ENCODE measurements at places on chromosomes 3 and 15.

DNA sequence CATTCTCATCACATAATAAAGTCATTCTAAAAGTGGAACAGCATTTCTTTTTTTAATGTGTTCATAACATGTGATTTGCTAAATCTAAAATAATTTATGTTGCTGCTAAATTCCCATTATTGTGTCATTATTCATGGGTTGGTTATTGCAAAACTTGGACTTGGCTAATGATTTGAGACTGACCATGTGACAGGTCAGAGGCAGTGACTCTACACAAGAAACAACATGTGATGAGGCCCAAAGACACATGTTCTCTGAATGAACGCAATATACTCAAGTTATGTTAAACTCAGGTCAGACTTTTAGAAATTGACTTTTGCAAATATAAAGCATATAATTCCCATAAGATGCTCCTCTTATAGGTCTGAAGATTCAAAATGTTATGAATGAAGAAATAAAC lies 566.1 kb downstream of the TBL1XR1 start:
- no peak for DNase-seq

GRCh38 chr3:155254445-155254844 lies 39.0 kb downstream of the STRIT1 start:
- DNase-seq, result no peak

DNA sequence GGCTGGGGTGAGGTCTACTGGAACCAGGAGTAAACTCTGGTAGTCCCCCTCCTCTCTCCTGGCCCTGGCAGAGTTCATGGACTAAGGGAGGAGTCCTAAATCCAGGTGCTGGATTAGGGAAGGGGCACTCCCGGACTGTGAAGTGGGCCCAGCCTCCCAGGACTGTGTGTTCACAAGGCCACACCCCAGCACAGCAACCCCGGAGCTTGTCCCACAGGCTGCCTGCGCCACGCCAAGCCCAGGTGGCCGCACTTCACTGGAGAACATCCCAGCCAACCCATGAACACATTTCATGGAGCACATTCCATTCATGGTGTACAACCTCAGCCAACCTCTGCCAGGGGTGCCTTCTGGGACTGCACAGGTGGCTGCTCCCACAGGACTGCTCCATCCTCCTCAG lies 8.2 kb downstream of the ARPIN start:
- DNase-seq, result no peak

- DNase-seq, result no peak
Measured at GRCh38 chr3:14491396-14492190, 48.5 kb downstream of the GRIP2 start.

DNA sequence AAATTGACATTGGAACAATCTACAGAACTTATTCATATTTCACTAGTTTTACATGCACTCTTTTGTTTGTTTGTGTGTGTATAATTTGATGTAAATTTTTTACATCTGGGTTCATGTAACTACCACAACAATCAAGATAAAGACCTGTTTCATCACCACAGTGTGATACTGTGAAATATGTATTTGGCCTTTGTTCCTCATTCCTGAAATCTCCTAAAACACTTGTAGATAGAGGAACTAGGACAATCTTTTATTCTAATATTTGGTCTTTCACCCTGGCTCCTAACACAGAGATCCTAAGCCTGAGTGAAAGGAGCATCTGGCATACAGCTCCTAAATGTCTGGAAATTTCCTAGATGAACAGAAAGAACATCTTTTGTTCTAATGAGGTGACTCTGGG lies 155.0 kb upstream of the GPR149 start:
- no peak for DNase-seq

DNA sequence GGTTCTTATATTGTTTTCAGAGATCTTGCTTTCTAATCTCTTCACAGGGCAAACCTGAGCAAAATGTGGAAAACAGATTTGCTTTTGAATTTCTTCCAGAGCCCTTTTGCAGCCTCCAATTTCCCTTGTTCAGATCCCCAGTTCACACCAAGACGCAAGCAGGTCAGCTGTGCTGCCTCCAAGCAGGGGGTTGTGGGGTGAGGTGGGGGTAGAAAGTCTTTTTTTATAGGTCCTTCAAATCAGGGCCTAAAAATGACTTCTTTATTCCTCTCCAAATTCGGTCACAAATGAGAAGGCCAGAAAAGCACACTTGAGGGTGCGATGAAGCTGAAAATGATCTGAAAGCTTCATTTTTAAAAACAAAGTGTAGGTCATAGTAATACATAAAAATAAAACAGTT lies 26.3 kb upstream of the AVEN start:
- DNase-seq, result no peak

DNA sequence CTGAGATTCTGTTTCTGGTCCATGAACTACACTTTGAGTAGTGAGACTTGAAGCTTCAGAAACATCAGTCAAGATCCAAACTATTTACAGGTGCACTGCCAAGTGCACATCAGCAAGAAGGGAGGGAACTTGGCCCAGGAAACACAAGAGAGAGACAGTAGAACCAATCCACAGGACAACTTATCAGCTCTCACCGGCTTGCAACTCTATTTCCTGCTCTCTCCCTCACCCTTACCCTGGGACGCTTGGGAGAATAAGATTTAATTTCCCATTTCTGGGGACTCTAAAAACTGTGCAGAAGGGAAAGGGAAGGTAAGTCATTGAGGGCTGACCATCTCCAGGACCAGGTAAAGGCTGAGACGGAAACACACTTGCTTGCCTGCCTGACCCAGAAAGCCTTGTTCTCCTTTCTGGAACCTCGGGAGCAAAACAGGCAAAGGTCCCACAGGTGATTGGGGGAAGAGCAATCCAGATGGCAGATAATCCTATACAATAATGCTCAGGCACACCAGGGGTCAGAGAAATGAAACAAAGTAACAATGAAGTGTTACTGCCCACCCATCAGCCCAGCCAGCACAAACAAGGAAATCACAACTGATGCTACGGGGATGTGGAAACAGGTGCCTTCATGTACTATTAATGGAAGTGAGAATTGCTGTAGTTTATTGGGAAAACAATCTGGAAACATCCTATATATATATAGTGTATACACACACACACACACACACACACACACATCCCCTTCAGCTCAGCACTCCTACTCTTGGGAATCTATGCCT lies 154.4 kb downstream of the XXYLT1 start:
- no peak for DNase-seq

DNA sequence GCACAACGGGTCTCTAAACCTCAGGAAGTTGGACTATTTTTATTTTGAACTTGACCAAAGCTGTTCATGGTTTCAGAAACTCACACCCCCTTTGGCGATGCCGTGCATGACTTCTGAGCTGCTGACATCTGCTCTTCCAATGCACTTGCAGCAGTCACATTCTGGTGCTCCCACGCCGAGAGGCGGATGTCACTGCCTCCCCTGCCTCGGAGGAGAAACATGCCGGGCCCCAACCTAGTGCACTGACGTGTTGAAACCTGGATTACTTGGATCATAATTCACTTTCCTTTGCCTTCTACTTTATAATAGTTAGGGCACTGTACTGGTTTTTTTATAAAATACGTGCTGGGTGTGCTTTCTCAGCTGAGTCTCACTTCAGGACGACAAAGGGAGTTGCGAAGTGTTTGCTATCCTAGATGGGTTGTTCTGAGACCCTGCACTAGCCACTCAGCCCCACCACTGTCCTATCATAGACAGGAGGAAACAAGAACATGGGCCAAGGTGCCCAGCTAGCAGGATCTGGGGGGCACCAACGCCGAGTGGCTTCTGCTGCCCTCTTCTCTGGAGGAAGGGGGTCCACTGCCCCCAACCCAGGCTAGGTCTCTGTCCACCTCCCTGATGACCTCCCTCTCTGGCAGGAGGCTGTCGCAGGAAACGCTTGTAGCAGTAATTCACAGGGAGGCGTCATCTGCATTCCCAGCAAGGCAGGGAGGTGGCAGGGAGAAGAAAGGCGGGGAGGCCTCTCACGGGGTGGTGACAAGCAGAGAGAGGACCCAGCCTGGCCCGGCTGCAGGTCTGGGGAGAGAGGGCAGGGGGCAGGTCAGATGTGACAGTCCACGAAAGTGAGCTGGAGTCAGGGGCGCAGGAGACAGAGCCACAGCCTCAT lies 158.8 kb upstream of the IQSEC1 start:
- DNase-seq, result no peak
